Stimulated activated CD4-positive, alpha-beta T cell treated with anti-CD3 and anti-CD28 coated beads, Interleukin-1b, Interleukin-23, amount 100 ng/mL, for 24 hours (primary cell): ENCODE measurements at places on chromosomes 2 and 18.

GRCh38 chr18:48009116-48009745, 78.8 kb upstream of the SMAD2 start:
- DNase-seq, result no peak

DNA sequence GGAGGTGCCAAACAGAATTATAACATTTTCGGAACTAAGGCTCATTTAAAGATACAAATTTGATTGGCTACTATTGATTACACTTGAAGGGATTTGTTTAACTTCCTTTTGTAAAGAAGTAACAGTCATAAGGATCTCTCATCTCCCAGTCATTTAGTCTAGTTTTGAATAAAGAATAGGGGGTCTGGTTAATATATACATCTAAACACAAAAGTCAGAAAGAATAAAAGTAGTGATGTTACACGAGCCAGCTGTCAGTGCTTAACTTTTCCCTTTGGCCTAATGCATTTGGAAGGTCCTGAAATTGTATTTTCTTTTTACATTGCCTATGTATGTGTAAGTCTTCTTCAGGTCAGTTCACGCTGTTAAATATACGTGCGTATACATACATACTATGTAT, 8.1 kb downstream of the SEPTIN2 start:
- DNase-seq, result no peak

DNA sequence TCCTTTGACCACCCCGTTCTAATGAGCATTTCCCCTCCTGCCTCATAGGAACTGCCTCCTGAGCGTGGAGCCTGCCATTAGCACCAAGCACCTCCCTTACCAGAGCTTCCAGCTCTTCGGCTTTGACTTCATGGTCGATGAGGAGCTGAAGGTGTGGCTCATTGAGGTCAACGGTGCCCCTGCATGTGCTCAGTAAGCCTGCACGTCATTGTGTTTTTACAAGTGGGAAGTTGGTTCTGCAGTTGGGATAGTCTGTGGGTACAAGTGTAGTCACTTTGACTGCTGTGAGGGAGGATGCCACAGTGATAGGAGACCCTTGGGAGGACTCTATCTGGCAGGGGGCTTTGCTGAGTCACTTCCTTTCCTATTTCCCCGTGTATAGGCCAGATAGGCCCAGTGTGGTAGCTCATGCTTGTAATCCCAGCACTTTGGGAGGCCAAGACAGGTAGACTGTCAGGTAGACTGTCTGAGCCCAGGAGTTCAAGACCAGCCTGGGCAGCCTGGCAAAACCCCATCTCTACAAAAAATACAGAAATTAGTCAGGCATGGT, 22.0 kb upstream of the POLR1B start:
- DNase-seq, result no peak

DNA sequence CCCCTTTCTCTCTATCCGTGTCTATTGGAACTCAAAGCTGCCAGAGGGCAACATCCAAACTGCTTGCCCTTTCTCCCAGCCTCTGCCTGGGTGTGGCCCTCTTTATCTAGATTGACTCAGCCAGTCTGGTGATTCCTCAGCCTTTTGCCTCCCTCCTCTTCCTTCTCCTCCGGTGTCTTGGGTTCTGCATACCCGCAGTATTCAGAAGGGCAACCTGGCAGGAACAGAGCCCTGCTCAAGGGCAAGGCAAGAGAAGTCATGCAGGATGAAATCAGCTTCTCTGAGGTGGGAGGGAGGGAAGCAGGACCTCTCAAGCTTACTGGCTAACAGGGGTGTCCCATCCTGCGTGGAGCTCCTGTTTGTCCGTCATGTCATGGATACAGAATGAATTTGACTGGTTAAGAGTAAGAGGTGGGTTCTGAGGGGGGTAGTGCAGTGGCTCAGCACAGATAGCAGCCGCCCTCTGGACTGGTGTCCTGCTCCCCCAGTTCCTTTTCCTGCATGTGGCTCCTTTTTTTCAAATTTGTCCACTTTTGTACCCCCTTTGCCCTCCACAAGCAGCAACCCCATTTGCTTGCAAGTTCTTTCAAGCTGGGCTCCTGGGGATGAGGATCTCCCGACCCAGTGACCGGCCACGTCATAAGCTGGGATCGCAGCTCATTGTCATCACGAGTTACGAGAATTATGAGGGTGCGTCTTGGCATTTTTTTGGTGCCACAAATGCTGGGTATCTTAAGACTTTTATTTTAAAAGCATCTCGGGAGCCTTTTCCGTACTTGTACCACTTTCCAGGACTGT, 154.1 kb downstream of the FHOD3 start:
- DNase-seq, result no peak
